ENCODE measurements at places on chromosomes 3 and 15. TPM values are rescaled to one million over a fixed set of nuclear protein-coding genes. Genes with fewer than 3 reads are reported as not detected.

DNA sequence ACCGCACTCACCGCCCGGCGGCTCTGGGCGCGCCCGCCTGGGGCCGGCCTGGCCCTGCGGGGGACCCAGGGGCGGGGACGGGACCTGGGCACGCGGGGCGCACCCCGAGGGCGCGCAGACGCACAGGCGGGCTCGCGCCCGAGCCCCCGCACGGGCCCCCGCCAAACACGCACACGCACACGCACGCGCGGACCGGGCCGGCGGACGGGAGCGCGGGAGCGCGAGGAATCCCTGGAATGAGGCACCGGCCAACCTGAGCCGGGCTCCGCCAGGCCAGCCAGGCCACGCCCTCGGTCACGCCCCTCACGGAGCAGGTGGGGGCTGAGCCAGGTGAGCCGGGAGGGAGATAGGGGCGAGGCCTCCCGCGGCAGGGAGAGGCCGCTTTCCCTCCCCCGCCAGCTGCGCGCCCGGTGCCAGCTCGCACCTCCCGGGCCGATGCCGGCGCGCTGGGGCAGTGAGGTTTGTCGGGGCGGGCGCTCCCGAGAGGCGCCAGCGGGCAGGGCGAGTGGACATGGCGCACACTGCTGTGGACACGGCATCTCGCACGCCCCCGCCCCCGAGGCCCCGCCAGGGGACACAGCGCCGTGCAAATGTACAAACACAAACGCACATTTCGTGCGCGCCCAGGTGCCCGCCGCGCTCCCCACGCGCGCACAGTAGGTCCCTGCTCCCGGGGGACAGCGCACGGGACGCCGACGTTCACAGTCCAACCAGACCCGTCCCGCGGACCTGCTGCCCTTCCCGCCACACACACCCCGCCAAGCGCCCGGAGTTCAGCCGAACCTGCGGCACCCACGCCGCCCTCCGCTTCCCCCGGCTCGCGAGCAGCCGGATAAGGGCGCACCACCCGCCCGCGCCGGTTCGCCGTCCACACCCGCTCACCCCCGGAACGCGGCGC lies 75.9 kb upstream of the VGLL4 start:
- DNase-seq: peak; percentile 96

- no peak for DNase-seq
Measured at GRCh38 chr3:185986198-185986777, 48.5 kb upstream of the TRA2B start.

The DAZL gene
- total RNA-seq: not detected

GRCh38 chr3:49619649-49620048 lies 54.5 kb upstream of the APEH start:
- DNase-seq: no peak

DNA sequence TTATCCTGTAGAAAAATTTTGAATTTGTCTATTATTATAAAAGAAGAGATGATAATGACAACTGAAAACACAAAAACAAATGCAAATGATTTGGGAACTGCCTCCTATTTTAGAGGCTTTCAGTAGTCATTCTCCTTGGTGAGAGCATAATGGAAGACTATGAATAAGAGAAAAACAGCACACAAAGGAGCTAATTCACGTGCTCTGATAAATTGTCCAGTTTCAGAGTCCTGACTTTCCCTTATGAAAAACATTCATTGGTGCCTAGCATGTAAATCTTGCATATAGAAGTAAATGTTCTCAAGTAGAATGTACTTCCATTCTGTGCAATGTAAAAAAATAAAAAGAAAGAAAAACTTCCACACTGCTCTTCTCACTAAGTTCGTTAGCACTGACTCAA lies 206.1 kb downstream of the IL5RA start:
- no peak for DNase-seq
